Fibroblast of the aortic adventitia (primary cell): ENCODE measurements at places on chromosomes 16 and 17. TPM values are rescaled to one million over a fixed set of nuclear protein-coding genes. Genes with fewer than 3 reads are reported as not detected.

DNA sequence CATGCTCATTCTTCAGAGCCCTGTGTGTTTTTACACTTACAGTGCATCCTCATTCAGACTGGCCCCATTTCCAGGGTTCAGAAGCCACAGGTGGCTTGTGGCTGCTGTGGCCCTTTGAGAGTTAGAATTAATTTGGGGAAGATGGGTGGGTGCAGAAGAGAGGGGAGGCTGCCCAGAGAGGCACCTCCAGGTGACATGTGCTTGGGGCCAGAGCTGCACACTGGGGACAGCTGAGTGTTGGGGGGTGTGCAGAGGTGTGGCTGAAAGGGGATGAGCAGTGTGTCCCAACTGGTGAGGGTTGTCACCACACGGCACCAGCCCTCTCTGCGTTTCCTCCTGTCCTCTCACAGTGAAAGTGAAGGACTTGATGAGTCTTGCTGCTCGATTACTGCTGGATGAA lies 6.9 kb upstream of the EIF1 start:
- DNase-seq: no peak

DNA sequence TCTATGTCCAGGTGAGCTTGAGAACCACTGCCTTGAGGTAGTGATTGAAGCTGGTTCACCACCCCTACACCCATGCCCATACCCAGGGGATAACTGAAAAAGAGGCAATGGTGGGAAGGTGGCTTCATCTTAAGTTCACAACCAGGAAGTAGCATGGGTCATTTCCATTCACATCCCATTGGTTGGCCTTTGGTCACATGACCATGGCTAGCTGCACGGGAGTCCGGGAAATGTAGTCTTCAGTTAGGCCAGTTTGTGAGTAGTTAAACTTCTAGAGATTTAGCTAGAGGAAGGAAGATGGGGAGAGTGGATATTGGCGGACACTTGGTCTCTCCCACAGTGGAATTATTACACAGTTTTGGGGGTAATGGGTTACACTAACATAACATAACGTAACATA lies 92.9 kb downstream of the RGS9 start:
- DNase-seq: no peak

GRCh38 chr16:16163571-16163970 lies 59.7 kb downstream of the ABCC6 start:
- no peak for DNase-seq

DNA sequence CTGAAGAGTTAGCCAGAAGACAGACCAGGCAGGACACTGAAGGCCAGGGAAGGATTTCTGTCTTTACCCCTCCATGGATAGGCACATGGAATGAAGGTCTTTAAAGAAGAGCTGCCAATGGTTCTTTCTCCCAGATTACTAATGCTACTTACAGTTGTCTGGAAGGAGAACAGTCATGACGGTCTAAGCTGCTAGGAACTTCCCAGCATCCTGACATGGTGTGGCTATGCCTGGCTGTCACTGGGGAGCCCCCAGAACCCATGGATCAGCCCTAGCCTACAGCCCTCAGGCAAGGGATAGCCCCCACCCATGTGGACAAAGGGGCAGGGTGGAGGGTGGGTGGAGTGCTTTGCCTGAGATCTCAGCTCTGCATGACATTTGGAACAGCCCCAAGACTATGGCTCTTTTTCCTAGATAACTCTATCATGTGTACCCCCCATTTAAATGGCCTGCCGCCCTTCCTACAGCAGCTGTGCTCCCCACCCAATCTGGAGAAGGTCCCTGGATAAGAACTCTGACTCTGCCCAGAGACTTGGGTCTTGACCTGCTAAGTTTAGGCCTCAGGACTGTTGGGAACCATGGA lies 9.2 kb upstream of the KAT7 start:
- no peak for DNase-seq

DNA sequence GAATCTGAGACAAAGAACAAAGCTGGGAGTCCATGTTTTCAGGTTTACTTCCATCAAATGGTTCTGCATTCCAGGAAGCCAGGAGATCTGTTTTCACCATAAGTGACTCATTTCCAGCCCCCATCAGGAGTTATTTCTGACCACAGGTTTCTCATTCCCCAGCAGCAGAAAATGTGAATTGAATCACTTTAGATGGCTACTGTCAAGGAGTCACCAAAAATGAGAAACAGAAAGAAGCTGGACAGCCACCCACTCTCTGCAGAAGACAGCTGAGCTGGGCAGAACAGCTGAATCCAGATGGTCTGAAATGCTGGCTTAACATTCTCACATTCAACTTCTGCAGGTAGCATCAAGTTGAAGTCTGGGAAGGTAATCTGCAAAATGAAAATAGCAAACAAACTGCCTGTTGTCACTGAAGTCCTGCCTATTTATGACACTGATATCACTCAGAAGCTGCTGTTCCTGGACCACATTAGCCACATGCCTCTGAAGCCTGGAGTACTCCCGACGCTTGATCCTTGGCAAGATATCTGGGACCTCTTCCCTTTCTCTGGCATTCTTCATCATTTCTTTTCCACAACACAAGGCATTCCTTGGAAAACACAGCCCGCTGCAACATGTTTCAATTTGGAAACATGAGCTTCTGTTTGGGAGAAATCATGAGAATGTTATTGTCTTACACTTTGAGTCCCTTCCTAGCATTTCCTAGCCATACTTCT lies 15.3 kb downstream of the CCL11 start:
- DNase-seq: peak; percentile 66

DNA sequence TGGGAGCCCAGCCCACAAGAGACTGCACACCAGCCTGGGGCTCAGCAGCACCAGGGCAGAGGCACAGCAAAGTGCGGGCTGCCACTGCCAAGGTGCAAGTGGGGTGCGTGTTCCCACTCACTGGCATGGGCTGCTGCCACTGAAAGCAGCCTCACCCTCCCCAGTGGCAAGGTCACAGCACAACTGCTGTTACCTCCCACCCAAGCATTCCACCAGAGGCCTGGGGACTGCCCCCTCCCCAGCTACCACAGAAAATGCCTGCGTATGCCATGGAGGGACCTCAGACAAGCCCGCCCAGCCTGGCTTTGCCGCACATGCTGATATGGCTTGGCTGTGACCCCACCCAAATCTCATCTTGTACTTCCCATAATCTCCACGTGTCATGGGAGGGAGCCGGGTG lies 33.1 kb downstream of the MEAK7 start:
- no peak for DNase-seq

DNA sequence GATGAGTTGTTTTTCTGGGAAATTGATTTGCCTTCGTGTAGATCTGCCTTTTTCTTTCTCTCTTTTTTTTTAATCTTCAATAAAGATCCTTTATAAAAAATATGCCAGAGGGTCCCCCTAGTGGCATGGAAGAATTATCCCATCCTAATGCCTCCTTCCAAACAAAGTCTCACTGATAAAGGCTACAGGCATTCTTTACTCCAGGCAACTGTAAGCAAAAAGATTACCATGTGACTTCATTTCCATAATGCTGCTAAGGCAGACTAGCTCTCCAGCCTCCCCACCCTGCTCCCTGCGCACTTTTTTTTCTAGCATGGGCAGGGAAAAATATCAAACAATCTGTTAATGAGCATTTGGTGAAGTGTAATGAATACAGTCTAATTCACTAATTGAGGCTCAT lies 220.2 kb upstream of the CDH8 start:
- no peak for DNase-seq

- DNase-seq: peak; percentile 7
These were observed 94.1 kb downstream of the OMG start for GRCh38 chr17:31202968-31203367.

DNA sequence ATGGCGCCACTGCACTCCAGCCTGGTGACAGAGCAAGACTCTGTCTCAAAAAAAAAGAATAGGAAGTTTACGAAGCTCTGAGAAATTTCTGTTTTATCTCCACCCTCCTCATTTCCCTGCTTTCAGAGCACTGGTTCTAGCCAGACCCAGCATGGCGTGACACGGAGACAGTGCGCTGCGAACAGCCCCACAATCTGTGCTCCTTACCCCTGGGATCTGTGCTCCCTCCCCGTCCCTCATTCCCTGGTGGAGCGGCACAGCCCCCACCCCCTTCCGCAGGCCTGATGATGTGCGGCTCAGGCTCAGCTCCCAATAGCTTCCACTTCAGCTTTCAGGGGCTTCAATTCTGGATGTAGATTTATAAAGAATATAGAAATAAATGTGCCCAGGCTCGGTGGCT lies 56.1 kb upstream of the ENDOV start:
- no peak for DNase-seq

DNA sequence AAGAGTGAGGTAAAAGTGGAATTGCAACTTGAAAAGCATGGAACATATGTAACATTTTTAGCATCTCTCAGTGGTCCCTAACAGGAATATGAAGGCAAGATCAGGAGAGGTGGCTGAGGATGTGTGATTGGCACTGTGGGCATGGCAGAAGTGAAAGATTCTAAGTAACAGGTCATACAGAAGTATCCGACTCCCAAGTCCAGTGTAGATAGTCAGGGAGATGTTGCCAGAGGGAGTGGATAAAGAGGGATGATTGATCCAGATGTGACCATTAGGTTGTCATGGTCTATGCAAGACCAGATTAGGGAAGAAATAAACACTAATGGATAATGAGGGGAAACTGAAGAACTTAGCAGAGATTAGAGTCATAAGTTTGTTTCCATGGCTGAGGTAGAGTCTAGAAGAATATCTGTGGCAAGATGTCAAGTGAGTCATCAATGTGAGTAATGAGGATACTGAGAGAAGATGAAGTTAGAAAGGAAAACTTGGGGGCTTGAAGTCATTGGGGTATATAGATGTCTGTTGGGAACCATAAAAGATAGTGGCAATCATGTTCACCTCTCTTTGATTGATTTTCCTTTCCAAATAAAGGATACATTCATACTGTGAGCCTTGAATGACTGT lies 23.9 kb upstream of the CAPNS2 start:
- peak; percentile 77 for DNase-seq

GRCh38 chr17:4632581-4632920 lies 8.9 kb downstream of the ALOX15 start:
- no peak for DNase-seq

DNA sequence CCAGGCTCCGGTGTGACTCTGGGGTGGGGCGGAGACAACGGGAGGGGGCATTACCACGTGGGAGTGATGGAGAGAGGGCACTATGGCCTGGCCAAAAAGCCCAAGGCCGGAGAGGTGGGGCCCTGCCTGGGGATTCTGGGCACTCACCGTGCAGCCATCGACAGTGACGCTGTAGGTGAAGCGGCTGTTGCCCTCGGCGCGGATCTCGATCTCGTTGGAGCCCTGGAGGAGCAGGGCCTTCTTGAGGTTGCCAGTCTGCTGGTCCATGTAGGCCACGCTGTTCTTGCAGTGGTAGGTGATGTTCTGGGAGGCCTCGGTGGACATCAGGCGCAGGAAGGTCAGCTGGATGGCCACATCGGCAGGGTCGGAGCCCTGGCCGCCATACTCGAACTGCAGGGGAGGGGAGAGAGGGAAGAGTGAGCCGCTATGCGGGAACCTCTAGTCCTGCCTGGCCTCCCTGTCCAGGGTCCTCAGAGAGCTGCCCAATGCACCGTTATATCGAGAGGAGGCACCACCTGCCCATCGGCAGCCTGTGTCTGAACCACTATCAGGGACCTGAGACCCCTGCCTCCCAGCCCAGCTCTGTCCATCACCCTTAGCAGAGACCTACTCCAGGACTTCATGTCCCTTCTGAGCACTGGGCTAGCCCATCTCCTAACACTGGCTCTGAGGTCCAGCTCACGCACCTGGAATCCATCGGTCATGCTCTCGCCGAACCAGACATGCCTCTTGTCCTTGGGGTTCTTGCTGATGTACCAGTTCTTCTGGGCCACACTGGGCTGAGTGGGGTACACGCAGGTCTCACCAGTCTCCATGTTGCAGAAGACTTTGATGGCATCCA lies 15.6 kb downstream of the COL1A1 start:
- DNase-seq: peak; percentile 64

DNA sequence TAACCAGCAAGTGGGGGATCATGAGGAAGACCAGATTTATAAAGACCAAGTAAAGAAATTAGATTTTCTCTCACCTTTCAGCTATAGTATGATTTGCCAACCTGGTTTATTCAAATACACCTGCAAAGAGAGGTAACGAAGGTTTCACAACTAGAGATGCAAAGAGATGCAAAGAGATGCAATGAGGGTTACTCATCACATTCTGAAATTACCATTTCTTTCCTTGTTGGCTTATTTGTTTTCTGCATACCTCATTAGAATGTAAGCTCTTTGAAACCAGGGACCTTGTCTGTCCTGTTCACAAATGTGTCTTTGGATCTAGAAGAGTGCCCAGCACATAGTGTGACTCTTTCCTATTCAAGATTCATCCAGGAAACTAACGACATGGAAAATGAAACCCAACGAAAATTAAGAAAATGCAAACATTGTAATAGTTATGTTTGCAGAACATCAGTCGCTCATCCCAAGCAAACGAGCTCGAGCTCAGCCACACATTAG lies 9.0 kb upstream of the LONP2 start:
- DNase-seq: no peak

- DNase-seq: peak; percentile 74
These were observed 125.0 kb downstream of the HS3ST3A1 start for GRCh38 chr17:13476720-13477119.

- peak; percentile 82 for DNase-seq
These were observed 20.4 kb upstream of the CDYL2 start for GRCh38 chr16:80824623-80825364.

- DNase-seq: peak; percentile 60
These were observed 25.3 kb upstream of the TMEM101 start for GRCh38 chr17:44039829-44040635.

DNA sequence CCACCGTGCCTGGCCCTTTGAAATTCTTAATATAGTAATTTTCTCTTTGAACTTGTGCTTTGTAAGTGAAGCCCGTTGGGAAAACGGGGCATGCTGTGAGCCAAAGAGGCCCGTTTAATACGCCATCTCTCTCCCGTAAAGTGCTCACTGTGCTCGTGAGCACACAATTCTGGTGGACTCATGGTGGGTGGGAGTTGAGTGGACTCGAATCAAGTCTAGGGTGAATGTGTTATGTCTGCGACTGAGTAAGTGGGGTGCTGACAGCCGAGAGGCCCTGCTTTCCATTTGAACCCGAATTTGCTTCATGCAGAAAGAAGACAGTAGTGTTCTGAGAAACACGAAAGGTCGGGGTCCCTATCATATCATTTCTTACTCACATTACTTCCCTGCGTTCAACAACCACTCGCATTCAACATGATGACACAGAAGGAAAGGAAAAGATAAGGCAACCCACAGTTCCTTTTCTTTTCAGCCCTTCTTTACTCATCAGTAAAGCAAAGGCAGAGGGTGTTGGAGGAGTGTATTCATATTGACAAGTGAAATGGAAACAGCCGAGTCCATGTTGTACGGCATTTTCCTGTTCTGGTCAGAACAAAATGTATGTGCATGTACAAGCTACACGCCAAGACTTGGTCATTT lies 4.8 kb upstream of the ATP2A3 start:
- no peak for DNase-seq

- DNase-seq: no peak
These were observed 44.3 kb downstream of the LCMT1 start for GRCh38 chr16:25155553-25156460.

- peak; percentile 60 for DNase-seq
These were observed 30.3 kb upstream of the ADORA2B start for GRCh38 chr17:15914400-15915170.

PERCC1 gene
- not detected in 2 replicates for total RNA-seq

ANKFN1 gene
- not detected in 2 replicates for total RNA-seq

TUBG1 gene
- total RNA-seq: 15.3 and 50.6 TPM in 2 replicates

ITGB4 gene
- 0.09 and 0.16 TPM in 2 replicates for total RNA-seq

PRKCB gene
- 0.16 TPM in 1 of 2 replicates, not detected in the other for total RNA-seq

GFAP gene
- not detected in 2 replicates for total RNA-seq
